SK-N-MC (cell line): ENCODE measurements at places on chromosomes 16 and 17.

DNA sequence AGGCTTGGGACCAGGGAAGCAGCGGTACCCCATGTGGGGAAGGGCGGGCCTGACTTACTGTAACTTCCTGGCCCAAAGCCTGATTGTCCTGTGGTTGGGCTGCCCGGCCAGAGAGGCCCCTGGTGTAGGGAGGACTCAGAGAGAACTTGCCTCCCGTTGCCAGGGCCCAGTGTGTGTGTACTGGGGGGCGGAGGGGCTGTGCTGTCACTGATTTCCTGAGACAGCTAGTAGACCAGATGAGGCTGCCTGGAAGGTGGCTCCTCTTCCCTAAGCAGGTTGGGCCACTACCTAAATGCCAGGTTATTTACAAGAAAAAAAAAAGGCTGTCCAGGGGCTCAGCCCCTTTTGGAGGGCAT is 16.7 kb downstream of the SOCS3 start:
- DNase-seq, result no peak

DNA sequence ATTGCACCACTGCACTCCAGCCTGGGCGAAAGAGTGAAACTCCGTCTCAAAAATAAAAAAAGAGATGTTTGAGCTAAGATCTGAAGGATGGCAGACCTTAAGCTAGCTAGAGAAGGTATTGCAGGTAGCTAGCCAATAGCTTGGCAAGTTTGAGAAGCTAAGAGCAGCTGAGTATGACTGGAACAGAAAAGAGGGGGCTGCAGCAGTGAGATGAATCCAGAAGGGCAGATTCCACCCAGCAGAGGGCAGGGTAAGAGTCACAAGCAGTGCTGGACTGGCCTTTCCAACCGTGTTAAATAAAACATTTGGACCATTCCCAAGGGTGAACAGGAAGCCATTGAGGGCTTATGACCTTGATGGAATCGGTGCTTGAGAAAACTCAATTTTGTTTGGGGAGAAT is 5.7 kb upstream of the PHAF1 start:
- no peak for DNase-seq

DNA sequence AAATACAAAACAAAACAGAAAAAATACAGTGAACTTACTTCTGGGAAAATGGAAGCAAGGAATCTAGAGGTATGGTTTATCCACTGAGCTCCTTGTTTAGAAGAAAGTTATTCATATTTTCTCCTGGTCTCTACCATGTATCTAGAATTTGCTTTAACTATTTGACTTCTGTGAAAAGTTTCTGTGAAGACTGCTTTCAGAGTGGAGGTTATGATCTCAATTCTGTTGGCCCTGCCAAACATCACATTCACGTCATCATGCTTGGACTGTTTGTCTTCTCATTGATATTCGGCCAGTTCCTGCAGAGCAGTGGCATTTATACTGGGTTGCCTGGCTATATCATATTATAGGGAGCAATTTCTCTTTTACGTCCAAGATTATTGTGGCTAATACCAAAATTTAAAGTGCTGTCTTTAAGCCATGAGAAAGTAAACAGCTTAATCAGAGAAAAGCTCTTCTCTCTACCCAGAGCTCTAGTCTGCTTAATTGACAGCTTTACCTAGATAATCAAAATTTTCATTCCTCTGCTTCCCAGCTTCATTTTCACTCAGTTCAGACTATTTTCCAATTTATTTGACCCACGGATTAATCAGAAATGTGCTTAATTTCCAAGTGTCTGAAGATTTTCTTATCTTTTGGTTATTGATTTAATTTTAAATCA is at the start of gene ABCA8:
TSS of gene ABCA8 (minus strand) at position 212 of the 661 bp plus-strand sequence. CDS start 13,358 bp downstream, outside the sequence.
- DNase-seq, result no peak

DNA sequence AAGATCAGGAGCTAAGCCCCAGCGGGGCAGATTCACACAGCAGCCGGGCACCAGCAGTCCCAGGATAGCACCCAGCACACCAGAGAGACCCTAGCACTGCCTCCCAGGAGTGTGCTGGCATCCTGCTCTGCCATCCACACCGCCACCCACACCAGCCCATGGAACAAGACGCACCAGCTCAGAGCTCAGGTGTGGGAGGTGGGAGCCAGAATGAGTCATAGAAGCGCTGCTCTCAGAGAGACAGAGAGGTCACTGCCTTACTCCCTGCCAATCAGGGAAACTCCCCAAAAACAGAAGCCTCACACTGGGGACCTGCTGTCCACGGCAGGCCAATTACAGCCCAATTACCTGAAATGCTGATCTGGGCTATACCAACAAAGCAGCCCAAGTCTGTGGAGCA is 64.9 kb downstream of the CDYL2 start:
- DNase-seq, result no peak

- no peak for DNase-seq
Measured at GRCh38 chr17:2737693-2738092, 11.8 kb downstream of the CCDC92B start.

DNA sequence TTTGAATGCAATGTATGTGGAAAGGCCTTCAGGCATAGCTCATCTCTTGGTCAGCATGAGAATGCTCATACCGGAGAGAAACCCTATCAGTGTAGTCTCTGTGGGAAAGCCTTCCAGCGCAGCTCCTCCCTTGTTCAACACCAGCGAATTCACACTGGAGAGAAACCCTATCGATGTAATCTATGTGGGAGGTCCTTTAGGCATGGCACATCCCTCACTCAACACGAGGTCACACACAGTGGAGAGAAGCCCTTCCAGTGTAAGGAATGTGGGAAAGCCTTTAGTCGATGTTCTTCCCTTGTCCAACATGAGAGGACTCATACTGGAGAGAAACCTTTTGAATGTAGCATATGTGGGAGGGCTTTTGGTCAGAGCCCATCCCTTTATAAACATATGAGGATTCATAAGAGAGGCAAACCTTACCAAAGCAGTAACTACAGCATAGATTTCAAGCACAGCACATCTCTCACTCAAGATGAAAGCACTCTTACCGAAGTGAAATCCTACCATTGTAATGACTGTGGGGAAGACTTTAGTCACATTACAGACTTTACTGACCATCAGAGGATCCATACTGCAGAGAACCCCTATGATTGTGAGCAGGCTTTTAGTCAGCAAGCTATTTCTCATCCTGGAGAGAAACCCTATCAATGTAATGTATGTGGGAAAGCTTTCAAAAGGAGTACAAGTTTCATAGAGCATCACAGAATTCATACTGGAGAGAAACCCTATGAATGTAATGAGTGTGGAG is 24.7 kb downstream of the ZFP90 start:
- no peak for DNase-seq

GRCh38 chr16:4350365-4350786 is 745 bp downstream of the PAM16 start:
- no peak for DNase-seq
